ENCODE measurements at places on chromosomes 4 and X.

GRCh38 chr4:6758728-6759127 is 23.8 kb upstream of the KIAA0232 start:
- DNase-seq, result no peak

GRCh38 chr4:182881914-182882313 is 35.3 kb downstream of the DCTD start:
- DNase-seq, result no peak

GRCh38 chrX:130846746-130847145 is 56.3 kb downstream of the ENOX2 start:
- no peak for DNase-seq

DNA sequence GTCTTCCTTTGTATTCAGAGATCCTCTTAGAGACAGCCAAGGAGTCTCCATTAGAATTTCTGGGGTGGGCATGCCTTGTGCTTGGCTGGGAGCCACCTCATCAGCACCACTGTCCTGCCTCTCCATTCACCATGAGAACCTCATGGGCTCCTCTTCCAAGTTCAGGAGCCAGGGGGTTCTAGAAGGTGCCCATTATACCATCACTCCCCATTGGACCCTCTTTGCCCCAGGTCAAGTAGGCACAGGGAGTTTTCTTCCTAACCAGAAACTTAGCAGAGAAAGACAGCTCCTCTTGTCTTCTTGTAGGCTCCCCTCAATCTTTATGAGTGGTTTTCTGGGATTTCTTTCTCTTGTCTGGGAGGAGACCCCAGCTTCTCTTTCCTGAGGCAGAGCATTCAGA is 31.1 kb downstream of the ASMT start:
- no peak for DNase-seq

GRCh38 chr4:76748649-76749048 is 149.3 kb downstream of the SOWAHB start:
- DNase-seq, result no peak

DNA sequence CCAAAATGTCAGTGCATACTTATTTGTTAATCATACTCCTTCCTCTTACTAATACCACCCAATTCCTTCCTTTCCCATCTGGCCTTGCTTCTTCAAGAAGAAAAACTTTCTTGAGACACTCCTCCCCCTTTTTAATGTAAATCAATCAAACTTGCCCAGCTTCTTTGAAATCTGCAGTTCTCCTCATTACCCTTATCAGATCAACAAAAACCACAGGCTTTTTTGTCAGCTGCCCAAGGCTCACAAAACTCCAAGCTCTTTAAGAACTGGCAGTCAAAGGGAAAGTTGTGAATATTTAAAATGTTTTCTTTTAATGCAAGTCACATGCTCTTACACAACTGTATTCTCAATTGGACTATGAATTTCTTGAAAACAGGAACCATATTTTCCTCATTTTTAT is 11.3 kb upstream of the MYOZ2 start:
- DNase-seq, result no peak

- DNase-seq, result no peak
Measured at GRCh38 chr4:152591396-152591795, 55.5 kb upstream of the FBXW7 start.

DNA sequence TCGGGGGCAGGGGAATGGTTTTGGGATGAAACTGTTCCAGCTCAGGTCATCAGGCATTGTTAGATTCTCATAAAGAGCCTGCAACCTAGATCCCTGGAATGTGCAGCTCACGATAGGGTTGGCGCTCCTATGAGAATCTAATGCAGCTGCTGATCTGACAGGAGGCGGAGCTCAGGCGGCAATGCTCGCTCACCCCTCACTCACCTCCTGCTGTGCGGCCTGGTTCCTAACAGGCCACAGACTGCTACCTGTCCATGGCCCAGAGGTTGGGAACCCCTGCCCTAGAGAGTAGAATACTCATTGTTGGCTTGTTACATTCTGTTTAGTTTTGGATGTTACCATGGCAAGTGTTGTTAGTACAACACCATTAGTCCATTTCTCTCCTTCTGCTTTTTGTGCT is 40.8 kb upstream of the STX18 start:
- no peak for DNase-seq

- no peak for DNase-seq
Measured at GRCh38 chr4:188435381-188435780, 296.1 kb downstream of the TRIML1 start.

DNA sequence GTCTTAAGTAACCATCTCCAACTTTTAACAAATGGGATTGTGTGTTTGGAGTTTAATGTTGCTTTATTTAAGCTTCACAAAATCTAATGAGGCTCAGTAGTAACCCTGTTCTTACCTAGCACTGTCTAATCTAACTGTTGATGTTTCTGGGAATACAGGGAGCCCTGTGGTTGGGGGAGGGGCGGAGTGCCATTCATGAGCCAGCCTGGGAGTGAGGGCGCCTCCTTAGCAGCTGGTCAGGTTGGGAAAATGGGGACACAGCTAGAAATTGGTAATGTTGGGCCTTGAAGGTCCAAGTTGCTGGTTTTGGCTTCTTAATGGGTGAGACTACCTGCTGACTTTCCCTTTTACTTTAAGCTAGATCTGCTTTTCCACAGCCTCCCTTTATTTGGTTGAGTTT is 22.9 kb upstream of the TADA2B start:
- DNase-seq, result no peak

DNA sequence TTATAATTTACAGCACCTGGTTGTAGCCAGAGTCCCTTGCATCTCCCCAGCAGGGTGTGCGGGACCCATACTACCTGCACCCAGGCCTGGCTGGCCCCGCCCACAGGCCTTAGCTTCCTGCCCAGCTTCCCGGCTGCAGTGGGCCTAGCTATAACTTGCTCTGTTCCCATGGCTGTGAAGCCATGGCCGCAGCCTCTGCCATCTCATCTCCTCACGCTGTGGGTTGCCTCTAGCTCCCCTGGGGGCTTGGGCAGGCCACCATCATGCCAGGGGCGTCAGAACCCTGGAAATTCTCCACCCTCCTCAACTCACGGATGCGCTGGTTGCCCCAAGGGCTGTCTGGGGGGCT is 26.1 kb upstream of the SORBS2 start:
- DNase-seq, result no peak

DNA sequence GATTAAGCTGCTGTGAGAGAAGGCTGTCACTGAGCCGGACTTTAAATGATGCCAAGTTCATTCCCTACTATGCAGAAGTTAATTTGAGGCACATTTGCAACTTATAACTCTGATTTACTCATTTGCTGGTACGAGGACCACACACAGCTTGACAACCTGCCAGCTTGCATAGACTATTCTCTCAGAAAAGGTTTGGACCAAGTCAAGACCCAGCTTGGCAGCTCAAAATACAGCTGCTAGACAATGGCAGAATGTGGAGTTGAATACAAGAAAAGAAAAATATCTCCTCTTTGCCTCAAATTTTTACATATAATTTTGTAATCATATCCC is 338.9 kb downstream of the DHX15 start:
- no peak for DNase-seq

- no peak for DNase-seq
Measured at GRCh38 chr4:120965938-120966337, 43.4 kb upstream of the PRDM5 start.

- no peak for DNase-seq
Measured at GRCh38 chr4:41611124-41611838, 73.3 kb downstream of the LIMCH1 start.

DNA sequence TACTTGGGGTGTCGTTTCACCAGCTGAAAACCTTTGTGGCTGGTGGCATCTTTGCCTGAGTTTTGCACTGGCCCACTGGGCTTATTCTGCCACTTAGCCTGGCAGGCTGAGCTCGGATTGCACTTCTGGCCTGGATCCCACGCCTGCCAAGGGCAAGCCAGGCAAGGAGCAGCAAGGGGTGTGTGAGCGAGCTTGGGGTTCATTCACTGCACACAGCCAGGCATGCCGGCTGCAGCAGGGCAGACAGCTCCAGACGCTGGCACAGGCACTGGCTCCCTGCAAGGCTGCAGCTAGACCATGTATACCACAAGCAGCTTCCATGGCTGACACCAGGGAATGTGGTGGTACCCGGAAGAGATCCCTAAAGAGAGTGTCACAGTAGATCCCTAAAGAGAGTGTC is 476.3 kb downstream of the EPHA5 start:
- DNase-seq, result no peak

Data from effector CD8-positive, alpha-beta T cell (primary cell).